ENCODE measurements at places on chromosomes 7 and 10.

GRCh38 chr7:76064208-76064970 lies 16.5 kb downstream of the MDH2 start:
- no peak for DNase-seq

GRCh38 chr7:157475601-157476000 lies 138.8 kb downstream of the DNAJB6 start:
- DNase-seq = no peak

DNA sequence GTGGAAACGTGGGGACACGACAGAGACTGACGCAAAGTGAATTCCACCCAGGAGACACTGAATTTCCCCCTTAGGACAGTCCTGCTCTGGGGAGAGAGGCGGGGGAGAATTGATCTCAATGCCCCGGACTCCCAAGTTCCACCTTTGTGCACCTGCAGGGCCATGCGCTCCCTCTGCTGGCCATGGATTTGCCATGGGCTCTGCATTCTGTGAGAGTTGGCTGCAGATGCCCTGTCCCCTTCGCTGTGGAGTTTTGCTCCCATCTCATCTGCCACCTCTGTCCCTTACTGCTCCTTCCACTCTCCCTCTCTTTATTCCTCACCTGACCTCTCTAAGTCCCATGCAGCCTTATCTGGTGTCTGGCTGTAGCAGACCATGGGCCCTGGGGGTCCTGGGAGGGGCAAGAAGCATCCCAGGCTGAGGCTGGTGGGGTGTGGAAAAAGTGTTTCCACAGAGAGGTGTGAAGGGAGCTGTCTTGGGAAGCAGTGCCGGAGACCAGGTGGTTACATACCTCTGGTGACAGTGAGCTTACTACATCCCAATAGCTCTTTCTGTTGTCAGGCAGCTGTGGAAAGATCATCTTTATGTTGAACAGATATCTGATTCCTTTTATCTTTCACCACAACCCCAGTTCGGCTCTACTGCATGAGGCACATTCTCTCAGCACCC lies 14.3 kb downstream of the GHRHR start:
- DNase-seq = no peak

GRCh38 chr7:134444961-134445315 lies 14.0 kb downstream of the AKR1B1 start:
- no peak for DNase-seq

DNA sequence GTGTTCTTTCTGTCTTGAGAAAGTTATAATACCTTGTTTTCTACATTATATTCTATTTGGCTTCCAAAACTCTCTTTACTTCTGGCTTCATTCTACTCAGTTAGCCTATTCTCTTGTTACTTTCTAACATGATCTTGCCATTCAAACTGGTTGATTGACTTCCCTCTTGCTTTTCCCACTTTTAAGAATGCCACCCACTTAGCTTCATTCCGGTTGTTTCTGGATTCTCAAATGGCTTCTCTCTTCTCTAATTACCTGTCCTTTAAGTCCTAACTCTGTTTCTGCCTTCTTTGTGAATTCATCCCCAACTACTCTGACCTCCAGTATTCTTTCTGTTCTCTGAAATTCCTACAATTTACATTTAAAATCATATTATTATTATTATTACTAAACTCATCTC lies 52.0 kb downstream of the ANKIB1 start:
- DNase-seq = no peak

- peak; percentile 81 for DNase-seq
These were observed 1.1 kb downstream of the KIAA1217 start for GRCh38 chr10:24209946-24210491.

DNA sequence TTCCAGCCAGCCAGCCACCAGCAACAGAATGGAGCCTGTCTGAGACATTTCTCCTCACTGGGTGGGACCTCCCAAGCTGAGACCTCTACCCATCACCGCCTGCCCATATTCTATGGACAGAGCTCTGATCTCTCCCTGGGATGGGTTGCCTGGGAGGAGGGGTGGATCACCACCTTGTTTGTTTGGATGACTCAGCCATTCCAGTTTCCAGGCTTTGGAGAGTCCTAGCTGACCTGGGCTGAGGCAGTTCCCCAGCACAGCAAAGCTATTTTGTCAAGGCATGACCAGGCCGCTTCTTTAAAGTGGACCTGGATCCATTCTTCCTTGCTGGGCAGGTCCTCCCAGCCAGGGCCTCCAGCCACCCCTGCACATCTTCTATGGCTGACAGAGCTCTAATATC lies 982.3 kb downstream of the DNAJB9 start:
- no peak for DNase-seq

DNA sequence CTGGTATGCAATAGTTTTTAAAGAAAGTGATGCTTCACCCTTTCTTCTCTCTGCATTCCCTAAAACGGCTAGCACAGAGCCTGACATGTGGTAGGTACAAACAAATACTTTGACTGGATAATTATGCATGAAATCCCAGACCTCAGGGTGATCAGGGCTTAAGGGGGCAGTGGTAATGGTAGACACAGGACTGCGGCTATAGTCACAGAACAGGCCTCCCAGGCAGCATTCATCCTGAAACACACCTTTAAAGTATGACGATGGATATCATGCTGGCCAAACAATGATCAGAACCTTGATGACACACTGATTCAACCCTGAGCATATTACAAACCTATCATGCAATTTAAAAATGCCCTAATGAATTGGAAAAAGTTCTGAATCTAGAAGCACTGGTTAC lies 110.8 kb downstream of the PIP4K2A start:
- DNase-seq = no peak

GRCh38 chr7:77457779-77458178 lies 41.6 kb upstream of the GSAP start:
- no peak for DNase-seq

- DNase-seq = no peak
These were observed 98.8 kb upstream of the COL1A2 start for GRCh38 chr7:94295850-94296249.

- DNase-seq = no peak
These were observed 103.1 kb downstream of the SLC25A13 start for GRCh38 chr7:96218664-96219243.

- no peak for DNase-seq
These were observed 49.3 kb downstream of the PTPRN2 start for GRCh38 chr7:158538156-158538946.

GRCh38 chr10:91891125-91892001 lies 17.9 kb downstream of the FGFBP3 start:
- DNase-seq = no peak

DNA sequence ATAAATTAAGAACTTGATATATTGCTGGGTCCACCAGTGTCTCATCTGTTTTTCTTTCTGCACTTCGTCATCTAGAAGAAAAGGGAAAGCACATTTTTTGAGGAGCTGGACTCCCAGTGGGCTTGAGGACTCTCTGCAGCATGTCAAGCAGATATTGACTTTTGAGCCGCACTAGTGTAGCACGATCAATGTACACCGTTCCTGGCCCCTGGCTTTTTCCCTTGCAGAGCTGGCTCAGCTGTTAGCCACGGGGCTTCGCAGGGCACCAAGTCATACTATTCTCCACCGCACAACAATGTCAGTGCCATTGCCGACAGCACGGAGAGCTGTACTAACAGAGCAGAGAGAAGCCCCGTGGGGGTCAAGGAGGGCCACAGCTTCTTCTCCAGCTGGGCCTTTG lies 235.4 kb upstream of the HABP2 start:
- no peak for DNase-seq

DNA sequence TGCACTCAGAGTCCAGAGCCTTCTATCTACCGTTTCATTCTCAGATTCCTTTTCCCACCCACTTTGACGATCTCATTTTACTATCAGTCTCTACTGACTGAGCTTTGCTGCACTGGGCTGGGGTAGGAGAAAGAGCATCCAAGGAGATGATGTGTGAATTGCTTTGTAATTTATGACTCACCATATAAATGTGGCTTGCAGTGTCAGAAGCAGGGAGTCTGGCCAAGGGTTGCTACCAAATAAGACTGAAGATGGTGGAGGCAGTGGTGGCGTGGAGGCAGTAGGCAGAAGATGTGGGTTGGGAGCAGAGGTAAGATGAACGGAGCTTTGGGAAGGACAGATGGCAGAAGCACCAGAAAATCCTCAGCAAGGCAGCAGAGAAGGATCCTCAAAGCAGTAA lies 73.3 kb upstream of the AGK start:
- no peak for DNase-seq

DNA sequence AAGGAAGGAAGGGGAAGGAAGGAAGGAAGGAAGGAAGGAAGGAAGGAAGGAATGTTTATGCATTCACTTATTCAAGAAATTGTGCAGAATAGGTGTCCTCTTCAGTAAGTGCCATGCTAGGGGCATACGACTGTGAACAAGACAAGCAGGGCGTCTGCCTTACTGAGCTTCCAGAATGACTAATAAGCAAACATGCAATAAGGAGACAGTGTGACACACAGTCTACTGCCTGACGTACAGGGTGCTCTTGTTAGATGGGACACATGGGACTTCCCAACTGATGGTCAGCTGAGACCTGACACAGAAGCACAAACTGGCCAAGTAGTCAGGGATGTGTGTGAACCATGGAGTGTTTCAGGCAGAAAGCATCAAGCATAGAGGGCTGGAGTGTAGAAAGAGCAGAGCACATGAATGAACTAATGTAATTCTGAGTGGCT lies 18.2 kb downstream of the DNAJC12 start:
- DNase-seq = no peak

DNA sequence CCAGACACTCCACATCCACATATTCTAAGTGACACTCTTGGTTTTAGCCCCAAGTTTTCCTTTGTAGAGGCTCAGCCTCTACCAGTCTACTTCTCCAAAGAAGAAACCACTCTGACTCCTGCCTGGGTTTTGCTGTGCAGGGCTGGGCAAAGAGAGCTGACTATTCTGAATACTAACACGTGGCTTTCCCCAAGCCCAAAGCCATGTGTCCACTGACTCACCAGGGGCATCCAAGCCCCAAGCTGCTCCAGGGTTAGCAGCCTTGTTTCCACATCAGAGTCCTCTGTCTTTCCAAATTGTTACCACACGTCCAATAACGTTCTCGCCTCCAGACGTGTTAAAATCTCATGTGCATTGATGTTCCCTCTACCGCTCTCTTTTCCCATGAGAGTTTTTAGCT lies 8.7 kb downstream of the GALNTL5 start:
- DNase-seq = no peak

- peak; percentile 8 for DNase-seq
These were observed 35.3 kb upstream of the HIBADH start for GRCh38 chr7:27697861-27698430.

- DNase-seq = no peak
These were observed 61.7 kb downstream of the GSAP start for GRCh38 chr7:77354484-77354883.

DNA sequence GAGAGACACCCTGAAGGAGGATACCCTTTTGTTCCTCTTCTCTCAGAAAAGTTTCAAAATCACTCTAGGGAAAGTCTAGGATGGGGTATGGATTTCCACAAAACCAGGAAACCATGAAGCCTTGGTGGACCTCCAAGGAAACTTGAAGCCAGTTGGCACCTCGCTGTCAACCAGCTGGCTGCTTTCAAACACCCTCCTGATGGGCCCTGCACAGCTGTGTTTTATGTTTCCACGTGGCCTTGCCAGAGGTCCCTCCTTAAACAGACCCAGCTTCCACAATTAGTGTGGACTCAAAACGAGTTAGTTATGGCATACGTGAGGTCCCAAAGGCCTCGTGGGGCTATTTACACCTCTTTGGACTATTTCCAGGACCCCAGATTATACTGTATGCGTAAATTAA lies 5.9 kb downstream of the PPP1R3A start:
- no peak for DNase-seq

DNA sequence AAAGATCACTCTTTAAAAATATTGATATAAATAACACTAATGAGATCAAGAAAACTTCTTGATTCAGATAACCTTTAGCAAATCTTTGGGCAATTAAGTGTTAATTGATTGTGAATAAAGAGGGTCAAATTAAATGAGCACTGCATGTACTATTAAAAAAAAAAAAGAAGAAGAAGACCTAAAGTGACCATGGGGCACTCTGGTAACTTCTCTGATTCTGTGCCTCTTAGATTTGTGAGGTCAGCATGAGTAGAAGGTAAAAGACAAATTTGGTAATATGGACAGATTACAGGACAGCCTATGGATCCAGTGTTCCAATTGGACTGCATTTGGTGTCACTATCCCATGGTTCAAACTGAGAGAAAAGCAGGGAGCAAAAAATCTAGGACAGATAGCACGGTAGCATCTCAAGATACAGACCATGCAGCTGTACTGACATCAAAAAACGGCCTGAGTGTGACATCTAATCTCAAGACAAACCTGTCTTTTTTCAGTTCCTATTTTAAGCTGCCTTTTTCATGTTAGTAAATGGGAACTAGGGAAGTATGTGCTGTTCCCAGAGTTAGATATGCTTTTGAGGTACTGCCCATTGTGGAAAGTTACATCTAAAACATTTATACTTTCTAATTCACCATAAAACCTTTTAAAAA lies 128.0 kb downstream of the KCND2 start:
- DNase-seq = no peak

DNA sequence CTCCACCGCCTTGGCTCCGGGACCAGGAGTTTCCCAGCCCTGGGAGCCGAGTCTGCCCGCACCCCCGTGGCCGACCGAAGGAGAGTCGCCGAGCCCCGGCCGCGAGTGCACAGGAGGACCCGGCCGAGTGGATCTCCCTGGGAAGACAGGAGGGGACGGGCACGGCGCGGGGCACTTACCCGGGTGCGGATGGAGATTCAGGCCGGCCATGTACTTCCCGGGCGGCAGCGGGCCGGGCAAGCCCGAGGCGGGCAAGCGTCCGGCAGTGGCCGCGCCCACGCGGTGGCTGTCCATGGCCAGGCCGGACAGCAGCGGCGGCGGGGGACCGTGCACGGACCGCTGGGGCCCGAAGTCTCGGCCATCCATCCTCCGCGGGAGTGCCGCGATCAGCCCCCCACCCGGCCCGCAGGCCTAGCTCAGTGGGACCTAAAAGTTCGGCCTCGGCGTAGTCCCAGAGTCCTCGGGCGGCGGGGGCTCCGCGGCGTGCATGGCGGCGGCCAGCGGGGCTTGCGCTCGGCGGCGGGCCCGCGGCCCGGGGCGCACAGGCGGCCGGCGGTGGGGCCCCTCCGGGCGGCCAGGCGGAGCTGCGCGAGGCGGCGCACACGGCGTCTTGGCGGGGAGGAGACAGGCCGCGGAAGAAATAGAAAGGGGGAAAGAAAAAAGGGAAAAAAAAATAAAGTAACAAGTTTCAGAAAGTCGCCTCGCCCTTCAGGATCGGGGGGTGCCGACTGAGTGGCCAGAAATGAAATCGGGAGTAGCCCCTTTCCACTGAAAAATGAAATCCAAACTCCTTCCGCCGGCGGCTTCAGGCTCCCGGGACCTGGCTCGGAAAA lies 2.5 kb downstream of the TNRC18 start:
- DNase-seq = no peak

GRCh38 chr7:100071018-100071723 lies 10.4 kb downstream of the ZNF3 start:
- no peak for DNase-seq
